ENCODE measurements at places on chromosomes 6 and 20. TPM values are rescaled to one million over a fixed set of nuclear protein-coding genes. Genes with fewer than 3 reads are reported as not detected.

SLC44A4 gene
- total RNA-seq: 0.06 TPM

TSPYL4 gene
- total RNA-seq: 5.7 TPM

HLA-DRA gene
- 2.9 TPM for total RNA-seq

BCAS4 gene
- total RNA-seq: 0.16 TPM

BPIFB1 gene
- not detected for total RNA-seq

NKX2-2 gene
- not detected for total RNA-seq

TTK gene
- total RNA-seq: 12.1 TPM

RIN2 gene
- total RNA-seq: 97.4 TPM

HAO1 gene
- total RNA-seq: not detected

METTL24 gene
- 0.06 TPM for total RNA-seq

TFAP2A gene
- total RNA-seq: not detected

COX4I2 gene
- not detected for total RNA-seq

TMEM244 gene
- total RNA-seq: not detected

FOXO3 gene
- 17.4 TPM for total RNA-seq

RSPH9 gene
- 0.16 TPM for total RNA-seq

TXLNB gene
- 1.1 TPM for total RNA-seq
